KG1 (cell line): ENCODE measurements at places on chromosomes 1 and 21.

DNA sequence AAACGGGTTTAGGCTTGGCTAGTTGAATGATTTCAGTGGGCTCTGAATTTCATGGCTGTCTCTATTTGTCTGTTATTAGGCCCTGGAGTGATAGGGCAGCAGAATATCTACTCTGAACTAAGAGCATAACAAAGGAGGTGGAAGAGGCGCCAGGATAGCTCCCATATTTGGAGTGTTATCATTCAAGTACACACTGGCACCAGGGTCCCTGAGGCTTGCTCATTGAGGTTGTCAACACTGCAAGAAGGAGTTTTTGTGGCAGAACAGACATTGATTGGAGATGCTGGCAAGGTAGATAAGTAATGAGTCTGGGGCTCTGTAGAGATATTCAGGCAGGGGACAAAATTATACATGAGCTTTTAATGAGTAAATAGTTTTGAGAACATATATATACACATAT, 1748.4 kb downstream of the MRPL39 start:
- no peak for DNase-seq

GRCh38 chr1:68202239-68202832, 30.0 kb downstream of the WLS start:
- DNase-seq = no peak

DNA sequence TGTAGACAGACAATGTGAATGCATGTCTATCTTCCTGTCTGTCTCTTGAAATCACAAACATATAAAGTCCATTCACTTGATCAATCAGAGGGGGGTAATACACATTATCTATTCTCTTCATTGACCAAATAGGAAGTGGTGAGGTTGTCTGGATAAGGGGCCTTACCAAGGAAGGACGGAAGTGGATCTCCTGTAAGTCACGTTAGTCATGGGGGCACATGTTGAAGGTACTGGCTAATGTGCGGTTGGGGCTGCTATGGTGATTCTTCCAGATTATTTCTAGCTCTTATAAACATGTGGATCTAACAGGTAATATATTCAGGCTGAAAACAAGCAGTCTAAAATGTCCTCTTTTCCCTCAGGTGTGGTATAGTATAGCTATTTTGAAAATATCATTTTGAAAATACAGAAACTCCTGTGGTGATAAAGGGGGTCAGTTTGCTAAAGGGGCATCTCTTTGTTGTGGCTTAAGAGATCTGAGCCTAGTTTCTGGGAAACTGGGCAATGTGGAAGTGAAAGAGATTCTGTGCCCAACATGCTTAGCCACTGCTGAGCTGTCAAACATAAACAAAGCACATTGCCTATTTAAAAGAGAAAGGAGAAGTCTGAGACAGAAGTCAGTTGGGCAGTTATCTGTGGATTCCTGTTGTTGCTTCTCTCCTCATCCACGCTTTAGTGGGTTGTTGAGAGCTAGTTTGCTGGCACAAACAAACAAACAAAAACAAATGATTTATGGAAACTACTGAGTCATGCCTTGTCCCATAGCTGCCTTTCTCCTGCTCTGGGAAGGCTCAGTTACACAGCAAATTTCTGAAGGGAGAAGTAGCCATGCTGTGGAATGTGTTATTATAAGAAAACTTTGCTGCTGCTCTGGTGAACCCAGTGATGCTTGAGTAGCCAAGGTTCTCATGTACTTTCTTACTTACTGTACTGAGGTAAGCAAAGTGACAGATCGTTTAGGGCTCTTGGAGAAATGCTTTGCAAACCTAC, 166.9 kb downstream of the HLX start:
- DNase-seq = peak; percentile 81

DNA sequence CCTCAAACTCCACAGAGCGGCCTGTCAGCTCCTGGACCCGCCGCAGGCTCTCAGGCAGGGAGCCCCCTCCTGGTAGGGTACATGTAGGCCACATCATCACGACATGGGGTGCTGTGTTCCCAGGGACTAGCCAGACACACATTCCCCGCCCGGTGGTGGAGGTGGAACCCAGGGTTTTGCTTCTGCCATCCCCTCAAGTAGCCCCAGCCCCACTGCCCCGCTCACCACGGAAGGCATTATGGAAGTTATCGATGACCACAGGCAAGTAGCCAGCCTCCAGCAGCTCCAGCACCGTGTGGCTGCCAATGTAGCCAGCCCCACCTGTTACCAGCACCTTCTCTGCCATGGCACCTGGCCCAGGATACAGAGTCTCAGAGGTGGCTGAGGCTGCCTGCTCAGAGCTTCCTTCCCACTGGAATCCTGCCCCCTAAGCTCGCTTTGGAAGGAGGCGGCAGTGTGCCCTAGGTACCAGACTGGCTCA, 1.9 kb downstream of the GALE start:
- DNase-seq = no peak

DNA sequence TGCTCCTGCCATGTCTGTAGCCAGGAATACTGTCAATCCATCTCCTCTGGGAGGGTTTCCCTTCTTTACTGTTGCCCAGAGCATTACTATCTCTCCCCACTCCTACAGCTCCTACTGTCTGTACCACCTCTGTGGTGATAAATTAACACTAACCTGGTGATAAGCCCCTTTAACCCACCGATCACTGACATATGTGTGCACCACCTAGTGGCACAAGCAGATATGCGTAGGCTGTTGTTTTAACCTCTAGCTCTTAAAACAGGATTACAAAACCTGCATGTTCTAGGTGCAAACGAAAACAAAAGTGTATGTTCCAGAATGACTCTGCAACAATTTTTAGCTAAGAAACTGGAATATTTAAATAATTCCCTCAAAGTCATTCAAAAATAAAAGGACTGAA, 93.9 kb upstream of the BEND5 start:
- no peak for DNase-seq

GRCh38 chr1:162373541-162374260, 3.0 kb downstream of the SPATA46 start:
- no peak for DNase-seq

DNA sequence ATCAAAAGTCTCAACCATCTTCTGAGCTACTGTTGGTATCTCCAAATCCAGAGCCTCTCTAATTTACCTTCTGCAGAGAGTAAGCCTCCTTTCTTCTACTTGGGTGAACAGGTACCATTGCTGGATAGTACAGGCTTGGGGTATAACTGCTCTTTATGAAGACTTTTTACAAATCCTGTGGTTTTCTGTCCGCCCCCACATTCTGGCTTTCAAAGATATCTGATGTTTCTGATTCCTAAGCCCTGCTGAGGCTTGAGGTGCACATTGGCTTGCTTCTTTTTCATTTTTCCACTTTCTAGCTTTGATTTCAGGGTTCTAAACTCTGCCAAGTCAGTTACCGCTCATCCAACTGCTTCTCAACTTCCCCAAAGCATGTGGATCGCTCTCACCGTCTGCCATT, 37.1 kb downstream of the TENT5C start:
- no peak for DNase-seq

DNA sequence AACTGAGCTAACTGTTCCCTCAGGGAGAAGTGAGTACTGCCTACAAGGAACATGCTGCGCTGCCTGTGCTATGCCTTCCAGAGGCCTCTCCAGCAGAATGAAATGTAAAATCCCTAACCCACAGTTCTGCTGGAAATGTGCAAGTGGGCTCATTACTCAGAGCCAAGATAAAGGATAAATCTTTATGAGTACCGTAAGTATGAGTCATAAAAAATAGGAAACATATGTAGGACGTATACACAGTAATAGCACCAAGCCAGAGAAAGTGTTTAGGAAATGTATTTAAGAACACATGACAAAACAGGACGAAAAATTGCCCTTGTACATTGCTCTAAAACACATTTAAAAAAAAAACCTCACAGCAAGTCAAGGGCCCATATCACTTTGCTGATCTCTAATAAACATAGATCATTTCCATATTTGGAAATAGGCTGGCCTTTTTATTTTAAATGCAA, 104.6 kb downstream of the TGFBR3 start:
- no peak for DNase-seq

- DNase-seq = no peak
These were observed 54.6 kb upstream of the RWDD3 start for GRCh38 chr1:95179205-95179986.

- DNase-seq = no peak
These were observed 1568.3 kb downstream of the AMY1C start for GRCh38 chr1:105317976-105318375.

- DNase-seq = no peak
These were observed 85.9 kb upstream of the EDEM3 start for GRCh38 chr1:184840596-184840995.

DNA sequence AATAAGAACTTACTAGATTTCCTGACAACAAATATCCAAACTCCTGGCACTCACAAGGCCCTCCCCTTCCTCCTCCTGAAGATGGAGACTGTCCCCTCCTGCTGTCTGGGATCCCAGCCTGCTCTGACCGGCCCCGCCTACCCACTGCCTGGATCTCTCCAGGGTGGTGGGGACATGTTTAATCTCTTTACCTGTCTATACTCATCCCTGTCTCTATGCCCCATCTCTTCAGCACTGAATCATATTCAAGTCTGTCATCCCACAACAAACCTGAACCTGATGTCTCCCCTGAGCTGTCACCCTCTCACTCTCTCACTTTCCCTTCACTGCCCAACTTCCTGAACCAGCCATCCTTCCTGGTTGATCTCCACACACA, 22.1 kb downstream of the MATN1 start:
- no peak for DNase-seq

DNA sequence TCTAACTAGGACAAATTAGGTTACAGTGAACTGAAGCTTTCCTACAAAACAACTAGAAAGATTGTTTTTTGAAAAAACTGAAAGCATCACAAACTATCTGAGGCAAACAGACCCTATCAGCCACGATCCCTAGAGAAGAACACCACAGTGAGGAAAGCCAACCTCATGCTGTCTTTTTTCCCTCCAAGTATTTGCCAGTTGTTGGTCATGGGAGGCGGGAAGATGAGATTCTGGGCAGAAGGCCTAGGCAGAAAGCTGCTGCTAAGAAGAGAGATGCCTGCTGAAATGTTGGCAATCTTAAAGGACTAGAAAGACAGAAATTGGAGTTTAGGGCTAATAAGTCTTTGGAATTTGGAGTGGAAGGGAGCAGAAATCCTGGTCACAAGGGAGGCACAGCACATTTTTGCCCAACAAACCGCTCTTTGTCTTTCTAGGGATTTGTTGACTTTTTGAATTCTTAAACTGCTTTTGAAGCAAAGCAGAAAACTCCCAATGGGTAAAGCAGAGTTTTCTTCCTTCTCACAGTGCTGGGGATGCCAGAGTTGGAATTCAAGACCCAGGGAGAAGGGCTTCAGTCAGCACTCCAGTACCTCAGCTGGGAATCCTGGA, 83.9 kb downstream of the MT1HL1 start:
- no peak for DNase-seq

DNA sequence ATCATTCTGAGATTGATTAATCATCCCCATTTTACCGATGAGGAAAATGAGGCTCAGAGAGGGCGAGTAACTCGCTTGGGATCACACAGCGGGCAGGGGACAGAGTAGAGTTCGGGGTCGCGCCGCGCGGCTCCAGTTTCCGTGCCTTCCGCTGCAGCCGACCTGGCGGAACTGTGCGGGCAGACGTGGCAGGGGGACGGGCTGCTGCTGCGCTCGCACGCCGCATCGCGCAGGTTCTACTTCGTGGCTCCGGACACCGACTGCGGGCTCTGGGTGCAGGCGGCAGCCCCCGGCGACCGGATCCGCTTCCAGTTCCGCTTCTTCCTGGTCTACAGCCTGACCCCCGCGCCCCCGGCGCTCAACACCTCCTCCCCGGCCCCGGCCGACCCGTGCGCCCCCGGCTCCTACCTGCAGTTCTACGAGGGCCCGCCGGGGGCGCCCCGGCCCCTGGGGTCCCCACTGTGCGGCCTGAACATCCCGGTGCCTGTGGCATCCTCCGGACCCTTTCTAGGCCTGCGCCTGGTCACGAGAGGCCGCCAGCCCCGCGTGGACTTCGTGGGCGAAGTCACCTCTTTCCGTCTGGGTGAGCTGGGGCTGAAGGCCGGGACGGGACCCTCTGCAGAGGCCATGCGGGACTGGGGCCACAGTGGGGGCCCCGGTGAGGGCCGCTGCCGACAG, 2.3 kb downstream of the LDLRAD2 start:
- DNase-seq = peak; percentile 67

DNA sequence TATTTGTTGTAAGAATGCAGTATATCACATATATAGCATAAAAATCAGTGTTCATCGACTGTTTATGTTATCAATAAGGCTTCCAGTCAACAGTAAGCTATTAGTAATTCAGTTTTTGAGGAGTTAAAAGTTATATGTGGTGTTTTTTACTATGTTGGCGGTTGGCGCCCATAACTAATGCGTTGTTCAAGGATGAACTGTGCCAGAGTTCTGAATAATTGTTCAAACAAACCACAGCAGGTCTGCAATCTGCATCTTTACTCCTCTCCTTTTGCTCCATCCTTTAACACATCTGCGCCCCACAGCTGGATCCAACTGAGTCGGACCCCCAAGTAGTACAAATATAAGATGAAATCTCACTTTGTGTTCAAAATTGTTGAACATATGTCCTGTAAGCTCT, 836.1 kb downstream of the LTN1 start:
- DNase-seq = no peak

DNA sequence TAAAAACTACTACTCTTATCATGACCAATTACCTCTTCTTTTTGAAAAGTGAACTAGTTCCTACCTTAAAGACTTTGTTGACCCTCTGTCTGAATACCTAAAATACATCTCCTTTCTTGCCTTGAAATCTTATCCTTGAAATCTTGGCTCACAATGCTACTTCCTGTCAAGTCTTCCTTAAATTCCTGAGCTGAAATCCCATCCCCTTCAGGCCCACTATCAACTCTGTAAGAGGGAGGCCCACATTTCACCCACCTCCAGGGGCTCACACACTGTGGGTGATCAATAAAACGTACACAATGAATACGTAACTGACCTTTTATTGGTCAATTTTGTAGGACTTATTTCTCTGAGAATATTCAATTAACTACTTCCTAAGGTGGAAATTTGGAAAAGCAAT, 88.0 kb downstream of the APP start:
- DNase-seq = no peak

DNA sequence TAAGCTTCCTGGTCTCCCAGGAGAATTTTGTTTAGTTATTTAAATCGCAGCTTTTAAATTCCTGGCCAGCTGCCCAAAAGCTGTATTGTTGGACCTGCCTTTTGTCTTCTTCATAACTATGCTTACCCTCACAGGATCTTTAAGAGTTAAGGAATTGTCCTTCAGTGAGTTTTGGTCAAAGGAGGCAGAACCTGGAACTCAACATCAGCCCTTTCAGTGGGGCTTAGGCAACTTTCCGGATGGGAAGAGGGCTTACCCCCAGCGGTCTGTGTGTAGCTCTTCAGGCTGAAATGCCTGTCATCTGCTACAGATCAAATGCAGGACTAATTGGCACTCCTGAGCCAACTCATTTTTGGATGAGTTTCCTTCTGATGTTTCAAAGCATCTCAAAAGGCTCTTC, 402.6 kb downstream of the SIPA1L2 start:
- DNase-seq = no peak

GRCh38 chr1:9350013-9350908, 57.6 kb downstream of the SPSB1 start:
- no peak for DNase-seq

- no peak for DNase-seq
These were observed 3.2 kb downstream of the TEX50 start for GRCh38 chr1:173638043-173639021.

- no peak for DNase-seq
These were observed 4.3 kb upstream of the CCN1 start for GRCh38 chr1:85576266-85576641.
